Germinal center (tissue), 1 donor: ENCODE measurements at places on chromosomes 13 and 19.

GRCh38 chr19:48618278-48618915 lies 581 bp downstream of the RPL18 start:
- no peak for DNase-seq

GRCh38 chr19:35202722-35203688 lies 25.5 kb downstream of the FAM187B start:
- no peak for DNase-seq

DNA sequence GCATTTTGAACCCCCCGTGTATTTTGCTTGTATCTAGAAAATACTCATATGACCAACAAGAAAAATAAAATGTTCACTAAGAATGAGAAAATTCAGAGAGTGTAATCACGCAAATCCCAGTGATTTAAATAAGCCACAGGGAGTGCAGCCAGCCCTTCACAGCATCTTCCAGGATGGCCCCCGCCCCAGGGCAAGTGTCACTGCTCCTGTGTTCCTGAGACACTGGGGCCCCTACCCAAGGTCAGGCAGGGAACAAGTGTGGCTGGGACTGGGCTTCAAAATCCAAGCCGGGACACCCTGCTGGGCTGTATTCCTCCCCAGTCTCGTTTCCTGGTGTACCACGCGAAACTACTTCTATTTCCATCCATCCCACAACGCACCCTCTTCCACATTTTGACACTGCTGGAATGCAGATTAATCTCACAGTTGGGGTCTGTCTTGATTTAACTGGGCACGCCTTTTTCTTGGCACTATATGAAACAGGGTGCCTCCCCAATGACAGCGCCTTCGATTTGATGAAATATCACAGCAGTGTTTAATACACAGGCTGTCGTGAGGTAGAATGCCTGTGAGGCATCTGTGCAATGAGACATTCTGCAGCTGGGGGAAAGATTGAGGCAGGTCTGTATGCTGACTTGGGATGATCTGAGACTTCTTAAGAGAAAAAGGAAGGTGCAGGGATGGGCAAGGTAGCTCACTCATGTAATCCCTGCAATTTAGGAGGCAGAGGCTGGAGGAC lies 18.3 kb upstream of the CCNP start:
- no peak for DNase-seq

GRCh38 chr19:40229484-40229883 lies 3.0 kb upstream of the CCNP start:
- no peak for DNase-seq

DNA sequence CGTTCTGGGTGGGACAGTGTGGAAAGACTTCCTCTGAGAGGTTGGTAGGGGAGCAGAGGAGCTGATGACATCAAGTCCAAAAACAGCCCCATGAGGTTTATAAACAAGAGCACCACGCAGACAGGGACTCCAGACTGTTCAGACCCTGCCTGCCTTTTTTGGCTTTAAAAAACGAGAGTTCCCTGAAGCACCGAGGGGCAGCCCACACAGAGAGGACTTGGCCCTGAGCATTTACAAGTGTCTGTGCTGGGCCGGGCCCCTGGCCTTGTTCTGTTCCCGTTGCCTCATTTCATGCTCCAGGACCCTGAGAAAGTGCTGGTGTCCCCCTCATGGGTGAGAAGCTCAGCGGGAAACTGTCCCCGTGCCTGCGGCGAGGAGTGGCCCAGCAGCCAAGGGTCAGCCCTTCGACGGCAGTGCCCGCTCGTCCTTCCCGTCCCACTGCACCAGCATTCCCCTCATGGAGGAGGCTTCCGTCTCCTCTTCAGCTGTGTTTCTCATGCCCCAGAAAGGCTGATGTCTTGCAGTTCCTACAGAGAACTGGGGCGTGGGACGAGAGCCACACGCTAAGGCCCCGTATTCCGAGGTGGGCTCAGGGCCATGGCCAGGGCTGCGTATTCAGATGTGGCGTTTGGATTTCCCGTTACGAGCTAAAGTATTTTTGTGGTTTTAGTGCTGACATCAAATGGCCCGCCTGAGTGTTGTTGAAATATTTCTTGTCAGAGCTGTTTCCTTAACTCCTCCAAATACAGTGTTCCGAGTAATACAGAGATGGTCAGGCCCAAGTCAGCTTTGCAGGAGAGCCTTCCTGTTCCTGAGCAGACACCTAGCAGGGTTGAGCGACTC lies 93.5 kb downstream of the ATP11A start:
- DNase-seq: no peak

- DNase-seq: no peak
Observed at GRCh38 chr13:48873587-48873986, 102.1 kb upstream of the FNDC3A start.

DNA sequence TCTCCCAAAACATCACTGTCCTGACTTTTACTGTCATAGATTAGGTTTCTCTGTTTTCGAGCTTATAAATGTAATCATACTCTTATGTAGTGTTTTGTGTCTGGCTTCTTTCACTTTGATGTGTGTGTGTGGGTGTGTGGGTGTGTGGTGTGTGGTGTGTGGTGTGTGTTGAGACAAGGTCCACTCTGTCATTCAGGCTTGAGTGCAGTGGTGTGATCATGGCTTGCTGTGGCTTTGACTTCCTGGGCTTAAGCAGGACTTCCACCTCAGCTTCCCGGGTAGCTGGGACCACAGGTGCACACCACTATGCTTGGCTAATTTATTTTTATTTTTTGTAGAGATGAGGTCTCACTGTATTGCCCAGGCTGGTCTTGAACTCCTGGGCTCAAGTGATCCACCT lies 59.6 kb downstream of the PDS5B start:
- DNase-seq: no peak
